Stimulated activated CD4-positive, alpha-beta T cell treated with anti-CD3 and anti-CD28 coated beads, Interleukin-1b, Interleukin-23, amount 100 ng/mL, for 1 hour (primary cell): ENCODE measurements at places on chromosomes 5 and 9.

GRCh38 chr5:7364226-7364875, 31.6 kb upstream of the ADCY2 start:
- DNase-seq = no peak

GRCh38 chr9:15253786-15254185, 53.2 kb downstream of the TTC39B start:
- DNase-seq = no peak

- no peak for DNase-seq
These were observed 245.1 kb downstream of the AOPEP start for GRCh38 chr9:94971378-94972131.

DNA sequence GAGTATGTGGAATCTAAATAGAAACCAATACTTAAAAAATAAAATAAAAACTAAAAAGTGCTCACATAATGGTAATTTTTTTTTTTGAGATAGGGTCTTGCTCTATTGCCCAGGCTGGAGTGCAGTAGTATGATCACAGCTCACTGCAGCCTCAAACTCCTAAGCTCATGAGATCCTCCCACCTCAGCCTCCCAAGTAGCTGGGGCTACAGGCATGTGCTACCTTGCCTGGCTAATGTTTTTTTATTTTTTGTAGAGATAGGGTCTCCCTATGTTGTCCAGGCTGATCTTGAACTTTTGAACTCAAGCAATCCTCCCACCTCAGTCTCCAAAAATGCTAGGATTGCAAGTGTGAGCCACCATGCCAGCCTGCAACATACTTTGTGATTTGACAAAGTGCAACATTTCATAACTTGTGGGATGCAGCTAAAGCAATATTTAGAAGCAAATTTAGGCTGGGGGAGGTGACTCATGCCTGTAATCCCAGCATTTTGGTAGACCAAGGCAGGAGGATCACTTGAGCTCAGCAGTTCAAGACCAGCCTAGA, 18.4 kb downstream of the AP3B1 start:
- DNase-seq = no peak

- no peak for DNase-seq
These were observed 111.6 kb downstream of the NREP start for GRCh38 chr5:111645303-111645838.

DNA sequence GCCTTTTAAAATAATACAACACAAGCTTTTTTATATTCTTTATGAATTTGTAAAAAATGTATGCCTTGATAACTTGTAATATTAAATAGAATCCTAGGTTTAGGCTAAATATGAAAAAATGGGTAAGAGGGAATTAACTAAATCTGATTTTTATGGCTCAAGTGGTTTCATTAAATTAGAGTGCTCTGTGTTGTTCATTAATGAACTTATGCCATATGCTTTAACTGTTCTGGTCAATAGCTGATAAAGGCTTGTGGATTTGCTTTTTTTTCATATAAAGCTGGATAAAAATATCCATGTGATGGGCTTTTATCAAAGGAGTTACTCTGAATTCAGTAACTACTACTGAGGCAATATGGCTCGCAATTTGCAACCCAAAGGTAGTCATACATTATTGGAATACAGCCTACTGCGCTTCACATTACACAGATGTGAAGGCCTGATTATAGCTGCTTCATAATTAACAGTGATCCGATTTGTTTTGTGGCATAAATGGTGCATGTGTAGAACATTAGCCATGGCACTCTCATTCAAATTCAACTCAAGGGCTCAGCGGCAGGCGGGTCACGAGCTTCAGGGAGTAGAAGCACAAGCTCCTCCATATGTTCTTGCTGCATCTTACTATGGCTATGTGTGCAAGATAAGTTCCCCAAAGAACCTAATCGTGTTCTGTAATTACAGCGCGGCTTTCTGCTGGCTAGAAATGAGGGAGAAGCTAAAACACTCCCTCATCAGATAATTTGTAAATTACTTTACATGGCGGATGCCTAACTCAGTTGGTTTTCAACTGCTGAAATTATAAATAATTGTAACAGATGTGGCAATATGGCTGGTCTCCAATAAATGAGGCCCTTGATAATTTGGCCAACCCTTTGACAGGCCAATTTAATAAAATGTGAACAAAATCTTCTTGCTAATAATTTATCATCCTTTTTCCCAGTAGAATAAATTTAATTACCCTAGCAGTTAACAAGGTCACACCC, 188.3 kb downstream of the CNTLN start:
- DNase-seq = no peak

- no peak for DNase-seq
These were observed 384.7 kb downstream of the PTPRD start for GRCh38 chr9:10228082-10228481.

DNA sequence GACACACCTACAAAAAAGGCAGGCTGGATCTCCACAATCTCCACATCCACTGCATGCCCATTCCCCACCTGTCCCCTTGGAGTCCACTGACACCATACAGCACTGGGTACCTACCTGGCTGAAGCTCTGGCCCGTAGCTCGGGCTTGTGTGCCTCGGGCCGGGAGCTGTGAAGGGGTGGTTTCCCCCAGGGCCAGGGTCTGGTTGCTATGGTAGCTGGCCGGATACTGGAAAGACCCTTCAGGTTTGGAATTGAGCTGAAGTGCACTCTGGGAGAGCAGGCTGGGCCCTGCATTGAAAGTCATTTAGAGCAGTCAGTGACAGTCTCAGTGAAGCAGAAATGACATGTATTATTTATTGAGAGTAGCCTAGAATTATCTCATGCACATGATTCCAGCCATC, 507.3 kb downstream of the CTNND2 start:
- no peak for DNase-seq

GRCh38 chr5:178548746-178549145, 41.4 kb downstream of the COL23A1 start:
- DNase-seq = no peak

DNA sequence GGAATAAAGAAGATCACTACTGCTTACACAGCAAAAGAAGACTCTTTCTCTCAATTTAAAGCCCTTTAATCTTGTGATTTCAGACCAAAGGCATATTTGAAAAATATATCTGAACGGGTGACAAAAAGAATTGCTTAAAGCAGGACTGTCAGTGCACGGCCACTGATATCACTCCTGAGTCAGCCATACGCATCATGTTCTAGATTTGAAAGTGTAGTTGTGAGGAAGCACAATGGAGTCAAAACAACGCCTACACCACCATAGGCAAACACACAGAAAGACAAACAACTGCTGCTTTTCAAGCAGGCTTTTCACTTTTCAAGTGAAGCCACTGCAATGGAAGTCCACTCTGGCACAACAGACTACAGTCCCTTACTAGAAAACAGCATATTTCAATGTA, 141.7 kb downstream of the AUH start:
- DNase-seq = no peak

DNA sequence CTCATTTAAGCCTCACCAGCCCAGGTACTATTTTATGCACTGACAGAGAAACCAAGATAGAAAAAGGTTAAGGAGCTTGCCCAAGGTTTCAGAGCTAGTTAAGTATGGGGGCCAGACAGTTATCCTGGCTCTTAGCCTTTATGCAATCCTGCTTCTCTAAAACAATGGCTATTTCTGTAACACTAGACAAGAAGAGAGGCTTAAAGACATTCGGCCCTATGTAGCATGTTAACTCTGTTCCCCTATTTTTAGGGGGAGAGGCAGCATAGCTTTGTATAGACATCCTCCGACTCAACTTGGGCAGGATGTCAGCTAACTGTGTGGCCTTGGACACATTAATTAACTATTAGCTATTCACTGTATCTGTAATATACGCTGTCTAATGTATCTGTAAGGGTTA, 54.6 kb downstream of the LHFPL2 start:
- DNase-seq = no peak

- no peak for DNase-seq
These were observed 39.9 kb downstream of the DOCK8 start for GRCh38 chr9:254516-254915.

GRCh38 chr9:8356406-8356805, 556.8 kb upstream of the DMAC1 start:
- no peak for DNase-seq

DNA sequence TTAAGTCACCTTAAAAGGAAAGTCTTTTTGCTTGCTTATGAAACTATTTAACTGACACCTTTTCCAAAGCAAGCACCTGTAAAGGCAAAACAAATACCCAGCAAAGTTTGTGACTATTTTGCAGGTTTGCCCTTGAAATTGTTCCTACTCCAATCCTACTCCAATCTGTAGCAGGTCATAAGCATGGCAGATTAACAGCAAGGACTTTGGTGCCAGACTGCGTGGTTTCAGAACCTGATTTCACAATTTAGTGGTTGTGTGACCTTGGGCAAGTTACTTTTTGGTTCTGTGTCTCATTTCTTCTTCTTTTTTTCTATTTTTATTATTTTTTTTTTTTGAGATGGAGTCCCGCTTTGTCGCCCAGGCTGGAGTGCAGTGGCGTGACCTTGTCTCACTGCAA, 282.1 kb downstream of the RFX3 start:
- DNase-seq = no peak

- DNase-seq = no peak
These were observed 53.7 kb downstream of the LMX1B start for GRCh38 chr9:126667190-126668055.

- DNase-seq = no peak
These were observed 68.1 kb upstream of the GRAMD2B start for GRCh38 chr5:126354858-126355731.

DNA sequence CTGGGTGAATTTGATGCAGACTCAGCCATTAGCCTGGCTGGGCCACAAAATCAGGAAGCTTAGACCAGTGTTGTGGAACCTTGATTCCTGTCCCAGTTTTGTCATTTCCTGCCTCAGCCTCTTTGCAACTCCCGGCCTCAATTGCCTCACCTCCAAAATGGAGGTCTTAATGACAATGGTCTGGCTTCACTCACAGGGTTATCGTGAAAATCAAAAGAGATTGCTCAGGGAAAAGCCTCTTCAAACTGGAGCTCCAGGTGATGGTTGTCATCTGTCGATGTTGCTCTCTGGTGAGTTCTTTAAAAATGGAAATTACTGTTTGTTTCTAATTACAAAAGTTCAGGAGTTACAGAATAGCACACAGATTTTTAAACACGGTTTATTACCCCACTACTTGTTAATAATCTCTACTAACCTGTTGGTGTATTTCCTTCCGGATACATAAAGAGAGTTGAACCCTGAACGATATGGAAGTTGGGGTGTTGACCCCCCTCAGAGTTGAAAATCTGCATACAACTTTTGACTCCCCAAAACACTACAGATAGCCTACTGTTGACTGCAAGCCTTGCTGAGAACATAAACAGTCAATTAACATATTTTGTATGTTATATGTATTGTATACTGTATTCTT, 109.9 kb upstream of the CPEB4 start:
- DNase-seq = no peak

DNA sequence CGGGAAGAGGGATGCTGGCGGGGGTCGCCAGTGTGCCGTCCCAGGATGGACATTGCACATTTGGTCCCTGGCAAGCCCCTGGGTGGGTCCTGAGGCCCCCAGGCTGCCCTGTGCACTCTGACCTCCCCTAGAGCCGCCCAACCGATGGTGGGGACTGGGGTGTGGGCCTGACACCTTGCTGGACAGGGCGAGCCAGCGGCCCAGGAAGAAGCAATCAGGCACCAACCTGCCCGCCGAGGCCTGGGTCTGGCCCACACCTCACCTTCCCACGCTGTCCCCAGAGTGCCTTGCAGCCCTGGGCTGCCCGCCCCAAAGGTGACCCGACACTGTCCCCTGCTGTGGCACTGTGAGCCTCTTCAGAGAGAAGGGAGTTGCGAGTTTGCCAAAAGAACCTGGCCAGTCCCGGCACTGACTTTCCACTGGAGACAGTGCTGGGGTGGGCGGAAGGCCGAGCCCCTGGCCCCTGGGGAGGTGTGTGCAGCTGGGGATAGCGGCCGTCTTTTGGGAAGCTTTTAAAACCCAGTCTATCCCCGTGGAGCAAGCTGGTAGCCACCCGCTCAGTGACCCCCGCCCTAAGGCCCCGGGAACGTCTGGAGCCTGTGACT, 12.0 kb upstream of the NRARP start:
- DNase-seq = no peak
